ENCODE measurements at places on chromosomes 2 and 18.

DNA sequence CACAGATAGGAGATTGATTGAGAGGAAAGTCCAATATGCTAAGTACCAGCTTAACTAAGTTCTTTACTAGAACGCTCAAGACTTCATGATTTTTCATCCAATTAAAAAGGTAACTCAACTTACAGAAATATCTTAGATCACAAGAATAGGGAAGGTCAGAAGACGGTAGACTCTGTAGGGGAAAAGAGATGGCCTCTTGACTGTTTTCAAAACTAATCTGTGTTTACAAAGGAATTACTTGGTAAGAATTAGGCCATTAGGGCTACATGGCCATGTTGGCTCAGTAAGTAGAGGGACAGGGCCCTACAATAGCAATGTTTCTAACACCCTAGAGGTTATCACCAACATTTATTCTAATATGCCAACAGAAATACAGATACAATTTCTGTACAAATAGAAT is 172.7 kb upstream of the ZFP36L2 start:
- DNase-seq: no peak

- DNase-seq: no peak
Measured at GRCh38 chr2:221818616-221819320, 246.7 kb upstream of the EPHA4 start.

DNA sequence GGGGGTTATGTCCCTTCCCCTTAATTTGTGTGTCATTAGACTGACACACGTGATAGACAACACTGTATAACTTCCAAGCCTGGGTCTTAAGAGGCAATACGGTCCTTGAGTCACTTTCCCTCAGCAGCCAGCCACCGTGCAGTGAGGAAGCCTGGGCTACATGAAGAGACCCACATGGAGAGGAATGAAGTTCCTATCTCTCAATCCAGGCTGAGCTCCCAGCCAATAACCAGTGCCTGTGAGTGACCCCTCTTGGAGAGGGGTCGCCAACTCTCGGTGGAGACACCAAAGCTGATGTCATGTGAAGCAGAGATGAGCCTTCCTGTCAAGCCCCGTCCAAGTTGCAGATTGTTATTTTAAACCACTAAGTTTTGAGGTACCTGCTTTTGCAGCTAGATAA is 5.7 kb upstream of the WDSUB1 start:
- DNase-seq: no peak

GRCh38 chr2:10271509-10271908 is 31.2 kb upstream of the HPCAL1 start:
- DNase-seq: no peak

GRCh38 chr2:71892423-71892730 is 255.3 kb downstream of the CYP26B1 start:
- no peak for DNase-seq

DNA sequence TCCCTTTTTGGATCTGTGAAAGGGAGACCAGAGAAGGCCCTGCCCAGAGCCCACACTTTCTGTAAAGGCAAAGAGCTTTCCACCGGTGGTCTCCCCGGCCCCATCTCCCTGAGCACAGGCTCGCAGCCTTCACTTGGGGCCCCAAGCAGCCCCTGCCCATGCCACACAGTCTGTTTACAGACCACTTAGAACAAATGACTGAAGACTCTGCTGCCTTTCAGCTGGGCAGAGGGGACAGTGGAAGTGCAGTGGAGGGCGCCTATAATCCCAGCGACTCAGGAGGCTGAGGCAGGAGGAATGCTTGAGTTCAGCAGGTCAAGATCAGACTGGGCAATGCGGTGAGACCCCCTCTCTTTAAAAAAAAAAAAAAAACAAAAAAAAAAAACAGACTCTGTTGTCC is 28.9 kb downstream of the SERTAD2 start:
- no peak for DNase-seq

GRCh38 chr2:160258492-160258805 is 58.4 kb upstream of the ITGB6 start:
- DNase-seq: no peak

GRCh38 chr2:68813596-68813995 is 57.6 kb downstream of the BMP10 start:
- DNase-seq: no peak

GRCh38 chr2:225893151-225893550 is 493.6 kb downstream of the NYAP2 start:
- DNase-seq: no peak

DNA sequence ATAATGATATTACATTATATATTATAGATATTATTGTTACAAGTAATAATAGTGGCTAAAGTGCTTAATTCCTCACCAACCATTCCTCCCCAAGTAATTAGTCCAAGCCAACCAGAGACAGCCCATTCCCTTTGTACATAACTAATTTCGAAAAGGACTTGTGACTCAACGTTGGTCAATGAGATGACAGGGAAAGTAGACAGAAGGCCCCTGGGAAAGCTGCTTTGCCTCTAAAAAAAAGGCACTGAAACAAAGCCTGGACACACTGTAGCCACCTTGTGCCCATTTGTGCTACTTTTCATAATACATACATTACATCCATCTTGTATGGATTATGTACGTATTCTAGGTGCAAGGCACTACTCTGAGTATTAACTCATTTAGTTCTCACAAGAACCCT is 28.8 kb downstream of the COLEC12 start:
- DNase-seq: no peak

DNA sequence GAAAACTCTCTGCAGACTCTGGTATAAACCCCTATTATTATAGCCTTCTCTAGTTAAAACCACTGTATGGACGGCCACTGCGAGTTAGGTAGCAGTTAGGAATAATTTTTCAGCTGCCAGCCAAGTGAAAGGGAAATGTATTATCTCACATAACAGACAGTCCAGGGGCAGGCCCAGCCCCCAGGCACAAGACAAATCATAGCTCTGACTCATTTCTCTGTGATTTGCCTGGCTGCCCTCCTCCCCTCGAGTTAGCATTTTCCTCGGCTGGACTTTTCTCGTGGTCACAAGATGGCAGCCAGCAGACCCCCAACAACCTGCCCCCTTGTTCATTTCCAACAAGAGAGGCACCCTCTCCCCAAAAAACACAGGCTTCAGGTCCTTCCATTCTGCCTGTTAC is 10.5 kb downstream of the VIT start:
- no peak for DNase-seq

GRCh38 chr18:25153426-25153825 is 198.5 kb downstream of the ZNF521 start:
- no peak for DNase-seq

GRCh38 chr18:65671621-65672415 is 79.0 kb upstream of the CDH7 start:
- no peak for DNase-seq

- DNase-seq: no peak
Measured at GRCh38 chr2:45380131-45380836, 230.8 kb downstream of the SRBD1 start.

DNA sequence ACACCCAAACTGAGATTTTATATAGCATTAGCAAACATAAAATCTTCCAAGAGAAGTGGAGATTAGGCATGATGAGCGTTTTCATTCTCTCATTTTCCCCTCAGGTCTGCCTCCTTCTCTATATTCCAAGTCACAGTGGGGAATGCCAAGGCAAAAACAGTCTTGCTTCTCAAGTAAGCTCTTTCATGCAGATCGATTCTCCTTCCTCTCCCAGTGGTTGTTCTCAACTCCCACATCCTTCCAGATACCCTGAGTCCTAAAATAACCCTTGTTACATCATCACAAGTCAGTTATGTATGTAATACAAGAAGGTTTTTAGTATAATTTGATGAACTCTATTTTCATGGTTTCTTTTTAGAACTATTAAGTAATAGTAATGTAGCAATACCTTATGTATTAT is 150.6 kb downstream of the TXNL1 start:
- no peak for DNase-seq

DNA sequence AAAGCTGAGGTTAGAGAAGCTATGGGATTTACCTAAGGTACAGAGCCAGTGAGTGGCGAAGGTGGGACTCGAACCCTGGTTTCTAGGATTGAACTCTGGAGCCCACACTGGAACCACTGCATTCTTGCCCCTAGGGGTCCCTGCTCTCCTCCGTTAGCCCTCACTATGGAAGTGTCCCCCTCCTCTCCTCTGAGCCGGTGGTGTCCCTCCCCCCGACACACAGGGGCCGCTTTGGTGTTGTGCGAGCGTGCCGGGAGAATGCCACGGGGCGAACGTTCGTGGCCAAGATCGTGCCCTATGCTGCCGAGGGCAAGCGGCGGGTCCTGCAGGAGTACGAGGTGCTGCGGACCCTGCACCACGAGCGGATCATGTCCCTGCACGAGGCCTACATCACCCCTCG is 8.5 kb upstream of the GMPPA start:
- no peak for DNase-seq

GRCh38 chr2:33706410-33706809 is 107.3 kb upstream of the FAM98A start:
- no peak for DNase-seq

GRCh38 chr2:95389245-95390119 is 13.0 kb upstream of the FAHD2A start:
- no peak for DNase-seq

DNA sequence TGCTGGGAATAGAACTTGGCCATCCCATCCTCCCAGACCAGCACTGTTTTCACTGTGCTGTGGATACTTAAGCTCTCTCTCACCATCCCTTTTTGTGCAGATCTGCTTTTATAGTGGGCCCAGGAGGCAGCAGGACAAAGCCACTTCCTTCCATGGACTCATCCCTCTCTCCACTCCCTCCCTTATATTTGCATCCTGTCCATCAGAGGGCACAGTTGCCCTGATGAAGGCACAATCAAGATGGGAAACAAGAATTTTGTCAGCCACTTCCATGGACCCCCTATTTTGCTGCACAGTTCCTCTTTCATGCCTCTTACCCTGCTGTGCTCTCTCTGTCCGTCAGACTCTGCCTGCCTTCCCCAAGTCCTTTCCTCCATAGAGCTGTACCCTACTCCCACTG is 338.7 kb downstream of the HRH4 start:
- no peak for DNase-seq

DNA sequence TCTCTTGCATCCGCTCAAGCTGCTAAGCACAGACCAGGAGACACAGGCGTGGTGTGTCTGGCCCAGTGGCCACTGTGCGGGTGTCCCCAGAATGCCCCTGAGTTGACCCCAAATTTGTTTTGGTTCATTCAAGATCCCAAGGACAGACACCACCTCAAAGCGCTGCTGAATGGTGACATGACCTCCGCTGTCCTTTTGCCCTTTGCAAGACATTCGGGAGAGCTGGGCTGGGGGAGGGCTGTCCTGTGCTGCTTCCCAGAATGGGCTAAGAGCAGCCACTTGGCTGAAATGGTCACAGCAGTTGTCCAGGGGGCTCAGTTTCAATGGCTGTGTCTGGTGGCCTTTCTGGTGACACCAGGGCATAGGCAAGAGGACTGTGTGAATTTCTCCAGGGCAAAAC is 84.1 kb downstream of the SMIM21 start:
- DNase-seq: no peak

DNA sequence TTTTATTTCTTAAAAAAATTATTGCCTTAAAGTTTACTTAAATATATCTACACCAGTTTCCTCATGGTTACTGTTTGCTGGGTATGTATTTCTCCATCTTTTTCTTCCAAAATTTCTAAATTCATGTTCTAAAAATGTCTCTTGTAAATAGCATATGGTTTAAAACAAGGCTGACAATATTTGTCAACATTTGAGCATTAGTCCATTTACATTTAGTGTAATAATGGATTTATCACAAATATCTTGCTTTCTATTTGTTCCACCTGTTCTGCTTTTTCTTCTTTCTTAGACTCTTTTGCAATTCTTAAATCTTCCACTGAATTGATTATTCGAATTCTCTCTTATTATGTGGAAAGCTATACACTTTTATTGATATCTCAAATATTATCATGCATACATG is 87.7 kb upstream of the SMAD7 start:
- no peak for DNase-seq

GRCh38 chr2:128552806-128553551 is 234.3 kb upstream of the HS6ST1 start:
- no peak for DNase-seq

- no peak for DNase-seq
Measured at GRCh38 chr2:103808814-103809213, 1045.1 kb upstream of the POU3F3 start.

DNA sequence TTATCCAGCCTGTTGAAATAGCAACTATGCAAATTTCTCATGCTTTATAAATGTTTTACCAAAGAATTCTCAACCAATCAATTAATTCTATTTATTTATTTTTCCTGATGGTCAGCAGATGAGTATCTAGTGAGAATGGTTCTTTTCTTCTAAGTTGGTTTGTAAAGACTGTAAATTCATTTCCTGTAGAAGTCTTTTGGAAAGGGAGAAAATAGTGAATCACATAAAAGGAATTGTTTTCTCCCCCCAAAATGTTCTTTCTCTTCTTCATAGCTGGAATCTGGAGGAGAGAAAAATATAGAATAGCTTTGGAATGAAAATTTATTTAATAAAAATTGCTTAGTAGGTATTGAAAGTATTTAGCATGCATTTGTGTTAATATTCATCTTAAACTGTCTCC is 836.1 kb upstream of the ZEB2 start:
- no peak for DNase-seq

GRCh38 chr18:22822841-22823508 is 110.2 kb upstream of the RBBP8 start:
- no peak for DNase-seq

GRCh38 chr2:38233231-38233983 is 143.7 kb downstream of the ATL2 start:
- DNase-seq: no peak

DNA sequence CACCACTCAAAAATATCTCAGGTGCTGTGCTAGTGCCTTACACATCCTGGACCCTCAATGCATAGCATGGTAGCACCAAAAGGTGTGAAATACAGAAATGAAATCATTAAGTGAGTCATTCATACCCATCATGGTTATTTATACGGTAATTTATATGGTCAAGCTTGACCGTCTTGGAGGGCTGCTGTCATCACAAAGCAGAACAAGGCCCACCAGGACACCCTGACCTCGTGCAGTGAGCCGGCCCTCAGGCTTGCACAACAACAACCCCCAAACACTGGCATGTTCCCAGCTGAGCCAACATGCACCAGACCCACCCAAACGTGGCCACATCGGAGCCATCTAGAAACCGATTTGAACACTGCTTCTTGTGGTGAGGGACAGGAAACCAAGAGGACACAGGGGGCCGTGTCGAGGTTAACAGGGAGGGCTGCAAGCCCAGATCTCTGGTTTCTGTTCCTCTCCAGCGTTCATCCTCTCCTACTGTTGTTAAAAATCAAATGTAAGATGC is 378.5 kb upstream of the ID2 start:
- DNase-seq: no peak

DNA sequence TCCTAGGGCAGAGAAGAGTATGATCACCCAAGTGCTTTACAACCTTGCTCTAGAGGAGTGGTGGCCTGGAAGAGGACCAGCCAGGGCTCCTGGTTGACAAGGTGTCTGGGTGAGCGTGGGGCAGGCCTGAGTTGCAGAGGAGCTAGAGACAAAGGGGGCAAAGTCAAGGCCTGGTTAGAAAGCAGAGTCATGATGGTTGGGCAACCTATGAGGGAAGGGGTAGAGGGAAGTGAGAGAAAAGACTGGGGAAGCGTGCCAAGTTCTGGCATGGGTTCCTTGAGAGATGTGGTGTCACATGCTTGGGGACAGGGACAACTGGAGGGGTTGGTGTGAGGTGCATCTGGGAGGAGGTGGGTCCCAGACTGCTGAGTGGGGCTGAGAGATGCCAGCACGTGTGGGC is 13.5 kb downstream of the ZFP36L2 start:
- DNase-seq: peak; percentile 4

Data from nucleus accumbens (tissue), 56 donors.